ENCODE measurements at places on chromosomes 7 and 10. TPM values are rescaled to one million over a fixed set of nuclear protein-coding genes. Genes with fewer than 3 reads are reported as not detected.
A peak's percentile ranks its signal among the peaks of the same experiment; 100 is the strongest.

DNA sequence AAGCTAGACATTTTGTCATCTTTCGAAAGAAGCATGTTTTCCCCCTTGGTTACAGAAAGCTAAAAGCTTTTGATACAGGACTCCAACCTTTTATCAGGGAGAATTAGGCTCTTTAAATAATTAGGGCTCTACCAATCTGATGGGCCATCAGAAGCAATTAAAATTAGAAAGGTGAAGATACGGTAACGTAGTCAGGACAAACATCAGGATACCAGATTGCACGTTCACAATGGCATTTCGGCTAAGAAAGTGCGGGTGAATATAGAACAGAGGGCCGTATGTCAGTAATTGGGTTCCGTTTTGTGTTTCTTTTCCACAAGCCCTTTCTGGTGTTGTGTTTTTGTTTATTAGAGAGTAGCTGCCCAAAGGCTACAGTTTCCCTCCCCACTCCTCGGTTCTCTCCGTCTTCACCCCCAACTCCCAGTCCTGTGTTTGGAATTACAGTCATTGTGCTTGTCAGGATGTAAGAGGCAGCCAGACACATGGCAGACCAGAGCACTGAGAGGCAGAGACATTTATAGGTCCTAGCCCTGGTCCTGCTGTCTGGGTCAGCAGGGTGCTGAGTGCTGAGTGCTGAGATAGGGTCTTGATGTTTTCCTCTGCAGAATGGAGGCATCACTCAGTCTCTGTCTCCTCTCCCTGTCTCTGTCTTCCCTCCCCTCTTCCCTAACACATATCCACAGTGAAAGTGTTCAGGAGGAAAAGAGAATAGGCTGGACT is 5.5 kb downstream of the PFKP start:
- H3K4me1 ChIP-seq, result peaks cover 50% of the 10 kb centered on the region
- H3K36me3 ChIP-seq, result peaks cover 81% of the 10 kb centered on the region
- no peak overlapping the region for H3K4me3 ChIP-seq
- H3K27ac ChIP-seq, result peak overlapping the region; percentile 11

DNA sequence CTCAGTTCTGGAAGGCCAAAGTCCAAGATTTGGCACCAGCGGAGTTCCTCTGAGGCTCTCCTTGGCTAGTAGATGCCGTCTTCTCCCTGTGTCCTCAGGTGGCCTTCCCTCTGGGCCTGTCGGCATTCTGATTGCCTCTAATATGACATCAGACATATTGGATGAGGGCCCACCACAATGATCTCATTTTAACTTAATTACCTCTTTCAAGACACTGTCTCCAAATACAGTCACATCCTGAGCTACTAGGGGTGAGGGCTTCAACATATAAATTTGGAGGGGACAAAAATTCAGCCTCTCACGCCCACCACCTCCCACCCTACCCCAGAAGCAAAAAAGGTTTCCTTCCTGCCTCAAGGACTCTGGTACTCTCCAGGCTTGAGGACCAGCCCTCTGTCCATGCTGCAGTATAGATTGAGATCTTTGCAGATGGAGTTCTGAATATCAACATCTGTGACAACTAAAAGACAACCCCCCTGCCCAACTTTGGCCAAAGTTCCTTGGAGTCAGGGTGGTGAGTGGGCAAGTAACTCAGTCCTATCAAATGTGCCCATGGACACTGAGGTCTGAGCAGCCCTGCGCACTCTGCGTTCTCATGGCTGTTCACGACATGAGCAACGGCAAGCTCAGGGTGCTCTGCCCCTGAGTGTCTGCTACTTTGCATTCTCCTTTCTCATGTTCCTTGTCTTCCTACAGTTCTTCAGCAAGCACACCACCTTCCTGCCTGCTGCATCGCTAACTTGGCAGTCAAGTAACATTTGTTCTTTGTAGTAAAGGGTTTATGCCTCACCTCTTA is 11.5 kb downstream of the TMEM176B start:
- no peak overlapping the region for H3K4me3 ChIP-seq
- H3K36me3 ChIP-seq, result no peaks in the 10 kb centered on the region
- DNase-seq, result no peak

The BAZ1B gene
- total RNA-seq, result 99.6 TPM

DNA sequence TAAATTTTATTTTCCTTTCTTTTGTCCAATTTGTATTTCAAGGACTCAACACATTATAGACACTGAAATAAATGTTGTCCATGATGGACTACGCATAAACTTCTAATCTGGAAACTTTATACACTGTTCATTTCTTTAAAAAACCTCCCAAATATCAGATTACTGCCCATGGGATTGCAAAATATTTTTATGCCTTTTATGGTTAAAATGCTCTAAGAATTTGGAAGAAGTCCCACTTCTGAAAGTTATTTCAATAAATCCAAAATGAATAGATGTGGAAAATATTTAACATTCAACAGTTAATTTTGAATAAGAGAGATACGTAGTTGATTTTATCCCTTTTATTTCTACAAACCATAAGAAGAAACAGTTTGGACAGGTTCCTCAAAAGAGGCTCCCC is 46.1 kb downstream of the CABCOCO1 start:
- H3K4me1 ChIP-seq, result no peaks in the 10 kb centered on the region
- no peaks in the 10 kb centered on the region for H3K36me3 ChIP-seq
- no peak for DNase-seq
- H3K4me3 ChIP-seq, result no peak overlapping the region
- no peak overlapping the region for H3K27ac ChIP-seq
- peaks cover 17% of the 10 kb centered on the region for H3K27me3 ChIP-seq

- H3K36me3 ChIP-seq, result peaks cover 8% of the 10 kb centered on the region
- no peak overlapping the region for H3K27ac ChIP-seq
- H3K4me1 ChIP-seq, result peaks cover 8% of the 10 kb centered on the region
Observed at GRCh38 chr10:95211606-95212279, 17.7 kb downstream of the ACSM6 start.

DNA sequence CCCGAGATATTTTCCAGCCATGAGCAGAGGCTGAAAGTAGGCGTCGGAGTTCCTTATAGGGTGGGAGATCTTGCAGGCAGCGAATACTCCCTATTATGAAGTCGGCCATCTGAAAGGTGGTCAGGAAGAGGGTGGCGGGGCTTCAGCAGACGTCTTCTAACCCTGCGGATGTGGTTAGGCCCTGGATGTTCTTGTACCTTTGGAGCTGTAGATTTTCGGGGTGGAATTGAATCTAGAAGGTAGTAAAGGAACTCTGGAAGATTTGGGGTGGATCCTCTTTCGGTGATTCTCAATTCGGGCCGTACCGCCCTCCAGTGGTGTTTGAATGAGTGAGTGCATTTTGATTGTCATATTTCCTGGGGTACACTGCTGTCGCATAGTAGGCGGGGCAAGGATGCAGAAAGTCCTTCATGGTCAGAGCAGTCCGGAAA is 635 bp downstream of the NUP205 start:
- no peak overlapping the region for H3K4me3 ChIP-seq
- peak; percentile 64 for DNase-seq
- H3K36me3 ChIP-seq, result peaks cover 17% of the 10 kb centered on the region
- H3K4me1 ChIP-seq, result peaks cover 19% of the 10 kb centered on the region
- no peak overlapping the region for H3K27ac ChIP-seq

Measured in activated T-helper 2 cell treated with anti-CD3 and anti-CD28 coated beads, Interferon-gamma antibody, Interleukin-2, Interleukin-4, amounts not matched to agents 10 μg/mL and 5 μg/mL and 100 μg/mL, durations not matched to agents 14 hours and 24 hours and 36 hours (primary cell).